ENCODE measurements at places on chromosomes 12 and 14.

- no peak for DNase-seq
Observed at GRCh38 chr12:18653465-18653864, 84.3 kb downstream of the PLCZ1 start.

GRCh38 chr14:54781961-54782750 is 120.5 kb downstream of the GCH1 start:
- DNase-seq, result no peak

DNA sequence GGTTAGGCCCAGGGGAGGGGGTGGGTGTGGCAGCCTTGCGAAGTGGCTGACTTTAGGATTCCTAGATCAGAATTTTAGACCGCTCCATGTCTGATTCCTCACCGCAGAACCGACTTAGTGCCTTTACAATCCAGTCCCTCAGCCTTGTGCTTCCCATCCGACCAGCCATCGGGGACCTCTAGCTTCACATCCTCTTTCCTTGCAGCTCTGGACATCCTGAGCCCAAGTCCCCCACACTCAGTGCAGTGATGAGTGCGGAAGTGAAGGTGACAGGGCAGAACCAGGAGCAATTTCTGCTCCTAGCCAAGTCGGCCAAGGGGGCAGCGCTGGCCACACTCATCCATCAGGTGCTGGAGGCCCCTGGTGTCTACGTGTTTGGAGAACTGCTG is 557 bp downstream of the COPS7A start:
- no peak for DNase-seq

- peak; percentile 84 for DNase-seq
Observed at GRCh38 chr12:109052414-109053323, at the start of gene USP30. Gene USP30, plus strand, starts transcription at chr12:109052576. Its CDS starts 103 bp downstream, at chr12:109052679.

GRCh38 chr12:54704202-54704601 is 56.0 kb upstream of the DCD start:
- no peak for DNase-seq

DNA sequence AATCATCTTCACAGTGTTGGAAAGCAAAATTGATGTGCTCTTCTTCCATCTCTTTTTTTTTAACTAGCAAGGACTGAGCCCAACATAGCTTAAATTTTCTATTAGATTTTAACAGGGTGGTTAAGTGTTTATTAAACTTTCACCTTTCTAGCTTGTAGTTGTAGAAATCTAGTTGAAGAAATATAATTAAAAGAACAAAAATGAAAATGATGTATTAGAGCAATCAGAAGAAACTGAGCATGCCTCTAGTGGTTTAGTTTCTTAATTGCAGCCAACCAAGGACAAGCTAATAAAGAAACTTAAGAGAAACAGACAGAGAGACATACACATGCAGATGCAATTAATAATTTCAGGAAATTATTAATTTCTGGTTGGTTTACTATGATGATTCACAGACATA is 673.0 kb upstream of the LMO3 start:
- DNase-seq, result no peak

GRCh38 chr12:41917181-41917580 is 227.5 kb downstream of the GXYLT1 start:
- DNase-seq, result no peak

DNA sequence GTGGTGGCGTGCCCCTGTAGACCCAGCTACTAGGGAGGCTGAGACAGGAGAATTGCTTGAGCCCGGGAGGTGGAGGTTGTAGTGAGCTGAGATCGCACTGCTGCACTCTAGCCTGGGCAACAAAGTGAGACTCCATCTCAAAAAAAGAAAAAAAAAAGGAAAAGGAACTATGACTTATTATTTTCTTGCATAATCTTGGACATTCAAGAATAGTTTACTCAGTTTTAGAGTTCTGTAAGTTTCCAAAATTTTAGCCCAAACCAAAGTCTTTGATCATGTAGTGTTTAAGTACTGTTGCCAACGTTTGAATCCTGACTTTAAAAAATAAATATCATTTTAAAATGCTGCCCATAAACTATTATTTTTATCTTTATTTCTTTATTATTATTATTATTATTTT is 6.2 kb downstream of the PSMA6 start:
- DNase-seq, result no peak

DNA sequence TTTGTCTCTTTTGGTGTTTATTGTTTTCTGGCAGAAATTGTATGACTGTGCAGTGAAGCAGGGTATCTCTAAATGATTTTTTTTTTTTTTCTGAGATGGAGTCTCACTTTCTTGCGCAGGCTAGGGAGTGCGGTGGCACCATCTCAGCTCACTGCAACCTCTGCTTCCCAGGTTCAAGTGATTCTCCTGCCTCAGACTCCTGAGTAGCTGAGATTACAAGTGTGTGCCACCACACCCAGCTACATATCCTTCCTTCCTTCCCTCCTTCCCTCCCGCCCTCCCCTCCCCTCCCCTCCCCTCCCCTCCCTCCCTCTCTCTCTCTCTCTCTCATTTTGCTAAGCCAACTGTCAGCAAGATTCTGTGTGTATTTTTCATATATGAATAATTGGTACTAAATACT is 94.4 kb downstream of the PPHLN1 start:
- DNase-seq, result no peak

DNA sequence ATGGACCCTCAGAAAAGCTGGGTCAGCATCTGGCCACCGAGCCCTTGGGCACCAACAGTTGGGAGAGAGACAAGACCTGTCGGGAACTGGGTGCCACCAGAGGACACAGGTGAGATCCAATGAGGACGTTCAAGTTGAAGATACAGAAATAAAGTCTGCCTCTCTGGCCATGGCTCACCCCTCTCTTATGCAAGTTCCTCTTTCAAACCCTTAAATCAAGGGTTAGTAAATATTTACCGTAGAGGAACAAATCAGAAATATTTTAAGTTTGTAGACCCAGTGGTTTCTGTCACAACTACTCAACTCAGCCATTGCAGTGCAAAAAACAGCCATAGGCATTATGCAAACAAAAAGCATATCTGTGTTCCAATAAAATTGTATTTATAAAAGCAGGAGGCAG is 76.5 kb upstream of the HSPB8 start:
- DNase-seq, result no peak

DNA sequence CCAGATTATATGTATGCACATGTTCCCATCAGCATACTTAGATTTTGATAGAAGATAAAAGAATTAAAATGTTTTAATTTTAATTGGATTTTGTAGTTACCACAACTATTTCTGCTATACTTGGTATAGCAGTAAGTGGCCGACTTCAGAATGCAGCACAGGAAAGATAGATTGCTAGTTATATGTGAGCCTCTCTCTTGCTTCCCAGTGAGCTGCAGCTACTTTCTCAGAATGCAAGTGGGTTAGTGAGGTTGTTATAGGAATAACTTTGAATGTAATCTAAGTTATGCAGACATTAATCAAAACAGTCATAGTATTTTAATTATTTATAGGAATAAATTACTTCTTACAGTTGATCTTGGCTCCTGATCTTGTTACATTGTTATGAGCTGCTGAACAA is 240.6 kb downstream of the RAD51B start:
- no peak for DNase-seq

DNA sequence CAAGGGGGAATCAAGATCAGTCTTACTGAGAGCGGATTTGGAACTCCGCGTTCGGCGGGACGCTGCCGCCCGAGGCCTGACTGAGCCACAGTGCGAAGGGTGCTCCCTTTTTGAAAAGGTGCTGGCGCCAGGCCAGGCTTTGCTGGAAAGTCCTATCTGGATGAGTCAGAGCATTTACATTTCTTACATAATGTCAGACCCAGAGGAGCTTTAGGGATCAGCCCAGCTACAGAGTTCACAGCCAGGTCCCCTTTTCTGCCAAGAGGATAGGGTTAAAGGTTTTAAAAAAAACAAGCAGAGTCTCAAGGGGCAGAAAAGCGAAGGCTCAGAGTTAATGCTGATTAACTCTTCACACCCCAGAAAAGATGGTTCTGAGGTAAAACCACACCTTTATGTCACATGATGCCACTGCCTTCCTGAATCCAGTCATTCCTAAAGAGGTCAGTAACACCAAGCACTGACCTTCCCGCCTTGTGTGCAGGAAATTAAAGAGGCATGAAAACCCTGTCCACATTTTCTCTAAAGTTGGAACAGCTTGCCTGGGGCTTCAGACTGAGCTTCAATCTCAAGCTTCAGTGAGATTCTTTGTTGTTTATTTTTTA is 11.7 kb upstream of the FBXL14 start:
- DNase-seq, result no peak

DNA sequence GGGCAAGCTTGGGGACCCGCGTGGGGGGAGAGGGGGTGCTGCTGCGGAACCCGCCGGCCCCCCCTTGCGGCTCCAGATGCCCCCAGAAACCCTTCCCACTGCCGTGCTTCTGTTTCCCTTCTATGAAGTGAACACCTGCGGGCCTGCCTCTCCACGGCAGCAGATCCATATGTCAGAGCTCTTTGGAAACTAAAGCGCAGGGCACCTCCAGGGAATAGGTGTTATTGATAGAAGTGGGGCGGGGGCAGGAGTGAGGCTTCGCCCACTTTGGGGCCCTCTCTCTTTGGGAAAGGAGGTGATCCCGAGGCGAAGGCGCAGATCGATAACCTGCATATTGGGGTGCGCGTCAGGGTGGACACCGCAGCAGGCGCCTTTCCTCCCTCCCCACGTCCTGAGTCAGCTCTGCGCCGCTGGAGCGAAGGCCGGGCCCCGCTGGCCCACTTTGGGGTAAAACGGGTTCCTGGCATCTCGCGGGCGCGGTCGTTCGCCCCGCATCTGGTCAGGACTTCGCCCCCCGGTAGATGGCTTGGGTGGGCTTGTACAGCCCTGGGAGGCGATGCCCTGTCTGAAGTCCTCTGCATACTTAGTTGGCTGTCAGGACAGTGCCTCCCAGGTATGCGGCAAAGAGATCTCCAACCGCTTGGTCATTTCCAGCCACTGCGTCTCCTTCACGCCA is 524 bp downstream of the KMT5A start:
- DNase-seq, result no peak

DNA sequence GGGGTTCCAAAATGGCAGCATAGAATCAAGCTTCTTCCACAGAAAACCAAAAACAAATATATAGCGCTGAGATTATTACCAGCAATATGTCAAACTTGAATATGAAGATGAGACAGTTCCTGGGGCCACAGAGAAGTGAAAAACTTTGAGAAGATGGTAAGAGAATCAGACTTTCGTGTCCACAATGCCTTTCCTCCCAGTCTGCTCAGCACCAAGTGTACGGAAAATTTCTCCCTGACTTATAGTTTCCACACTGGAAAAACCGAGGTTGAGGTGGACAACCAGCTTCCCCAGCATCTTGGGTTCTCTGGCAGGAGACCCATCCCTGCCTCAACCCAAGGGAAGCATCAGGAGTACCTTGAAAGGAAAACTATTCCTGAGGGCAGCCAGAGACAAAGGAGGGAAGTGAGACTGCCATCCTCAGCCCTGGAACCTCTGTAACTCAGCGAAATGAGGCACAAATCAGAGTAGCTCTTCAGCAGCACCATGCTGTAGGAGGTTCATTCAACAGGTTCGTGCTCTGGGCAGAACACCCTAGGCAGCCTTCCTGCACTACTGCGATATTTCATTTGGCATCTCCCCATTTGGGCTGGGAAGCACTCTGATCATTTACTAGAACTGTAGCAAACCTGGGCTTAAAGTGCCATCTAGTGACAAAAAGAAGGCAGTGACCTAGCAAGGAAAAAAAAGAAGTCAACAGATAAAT is 52.4 kb upstream of the CAPRIN2 start:
- DNase-seq, result peak; percentile 29

DNA sequence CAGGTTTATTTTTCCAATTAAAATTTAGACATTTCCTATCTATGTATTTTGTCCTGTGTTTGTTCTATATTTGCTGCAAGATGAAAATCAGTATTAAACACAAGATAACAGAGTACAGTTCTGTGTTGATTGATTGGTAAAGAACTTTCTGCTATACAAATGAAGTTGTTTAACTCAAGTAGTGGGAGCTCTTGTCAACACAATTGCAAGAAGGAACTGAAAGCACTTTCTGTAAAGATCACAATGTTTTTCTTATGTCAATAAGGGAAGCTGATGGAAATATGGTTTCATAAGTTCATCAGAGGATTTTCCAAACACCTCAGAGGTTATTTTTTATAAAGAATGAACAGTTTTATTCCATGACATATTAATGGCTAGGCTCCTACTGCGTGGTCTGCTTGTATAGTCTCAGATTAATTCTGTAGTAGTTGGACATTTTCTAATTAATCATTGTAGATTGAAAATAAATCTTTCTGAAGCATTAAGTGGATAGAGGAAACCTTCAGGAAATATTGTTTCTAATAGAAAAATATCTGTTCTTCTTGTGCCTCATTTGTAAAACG is 379.5 kb downstream of the LRFN5 start:
- no peak for DNase-seq

DNA sequence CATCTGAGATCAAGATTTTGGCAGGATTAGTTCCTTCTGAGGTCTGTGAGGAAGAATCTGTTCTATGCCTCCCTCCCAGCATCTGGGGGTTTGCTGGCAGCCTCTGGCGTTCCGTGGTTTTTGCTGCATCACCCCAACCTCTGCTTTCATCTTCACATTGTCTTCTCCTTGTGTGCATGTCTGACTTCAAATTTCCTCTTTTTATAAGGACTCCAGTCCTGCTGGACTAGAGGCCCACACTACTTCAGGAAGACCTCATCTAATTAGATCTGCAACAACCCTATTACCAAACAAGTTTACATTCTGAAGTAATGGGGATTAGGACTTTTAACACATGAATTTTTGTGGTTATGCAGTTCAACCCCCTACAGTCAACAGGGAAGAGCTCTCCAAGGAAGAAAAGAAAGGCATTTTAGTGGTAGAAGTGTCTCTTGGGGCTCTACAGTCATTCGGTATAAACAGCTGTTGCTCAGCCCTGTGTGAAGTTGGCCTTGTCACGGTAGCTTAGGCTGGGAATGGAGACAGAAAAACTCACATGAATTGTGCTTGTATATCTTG is 89.7 kb downstream of the CAND1 start:
- no peak for DNase-seq

- no peak for DNase-seq
Observed at GRCh38 chr12:74456431-74456830, 81.2 kb upstream of the ATXN7L3B start.

DNA sequence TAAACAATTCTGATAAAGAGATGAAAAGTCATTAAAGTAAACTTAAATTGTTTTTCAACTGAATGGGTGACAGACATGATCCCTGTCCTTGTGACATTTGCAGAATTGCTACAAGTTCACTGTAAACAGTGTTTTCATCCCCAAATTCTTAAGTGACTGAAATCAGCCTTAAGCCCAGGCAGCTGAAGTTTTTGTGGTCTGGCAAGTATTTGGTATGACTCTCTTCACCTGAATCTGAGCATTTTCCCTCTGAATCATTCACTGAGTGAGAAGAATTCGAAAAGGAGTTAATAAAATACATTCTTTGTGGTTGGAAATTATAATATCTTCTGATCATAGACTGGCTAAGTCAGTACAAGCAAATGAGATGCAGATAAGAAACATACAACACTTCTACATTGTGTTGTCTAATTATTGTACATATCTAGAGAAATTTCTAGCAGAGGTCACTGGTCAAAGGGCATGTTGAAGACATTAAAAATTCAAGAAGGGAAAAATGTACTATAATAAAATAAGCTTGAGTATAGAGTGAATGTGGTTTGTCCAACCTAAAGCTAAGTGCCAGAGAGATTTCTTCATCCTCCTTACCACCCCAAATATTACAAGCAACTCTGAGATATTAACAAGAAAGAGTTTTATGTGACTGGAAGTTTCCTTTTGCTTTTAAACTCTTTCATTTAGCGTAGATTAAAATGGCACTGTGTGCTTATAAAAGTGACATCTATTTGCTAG is 177.8 kb upstream of the DIO2 start:
- no peak for DNase-seq
